ENCODE measurements at places on chromosomes 11 and 22.

DNA sequence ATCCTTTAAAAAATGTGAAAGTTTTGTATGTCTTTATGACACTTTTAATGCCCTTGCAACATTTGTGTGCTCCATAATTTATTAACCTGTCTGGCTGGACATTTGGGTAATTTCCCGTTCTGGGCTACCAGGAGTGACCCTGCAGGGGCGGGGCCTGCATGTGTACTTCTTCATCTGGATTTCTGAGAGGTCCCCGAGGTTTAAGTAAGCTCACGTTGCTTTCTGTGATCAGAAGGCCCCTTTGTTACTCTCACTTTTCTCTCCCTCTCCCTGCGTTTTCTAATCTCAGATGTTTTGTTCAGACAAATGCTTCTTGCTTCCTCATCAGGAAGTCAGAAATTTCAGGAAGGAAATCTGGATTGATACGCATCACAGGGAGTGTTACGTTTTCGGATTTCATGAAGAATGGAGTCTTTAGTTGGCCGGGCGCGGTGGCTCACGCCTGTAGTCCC, 78.9 kb upstream of the CRYBB3 start:
- DNase-seq, result no peak

- no peak for DNase-seq
Measured at GRCh38 chr22:46515208-46516111, 22.0 kb downstream of the CELSR1 start.

DNA sequence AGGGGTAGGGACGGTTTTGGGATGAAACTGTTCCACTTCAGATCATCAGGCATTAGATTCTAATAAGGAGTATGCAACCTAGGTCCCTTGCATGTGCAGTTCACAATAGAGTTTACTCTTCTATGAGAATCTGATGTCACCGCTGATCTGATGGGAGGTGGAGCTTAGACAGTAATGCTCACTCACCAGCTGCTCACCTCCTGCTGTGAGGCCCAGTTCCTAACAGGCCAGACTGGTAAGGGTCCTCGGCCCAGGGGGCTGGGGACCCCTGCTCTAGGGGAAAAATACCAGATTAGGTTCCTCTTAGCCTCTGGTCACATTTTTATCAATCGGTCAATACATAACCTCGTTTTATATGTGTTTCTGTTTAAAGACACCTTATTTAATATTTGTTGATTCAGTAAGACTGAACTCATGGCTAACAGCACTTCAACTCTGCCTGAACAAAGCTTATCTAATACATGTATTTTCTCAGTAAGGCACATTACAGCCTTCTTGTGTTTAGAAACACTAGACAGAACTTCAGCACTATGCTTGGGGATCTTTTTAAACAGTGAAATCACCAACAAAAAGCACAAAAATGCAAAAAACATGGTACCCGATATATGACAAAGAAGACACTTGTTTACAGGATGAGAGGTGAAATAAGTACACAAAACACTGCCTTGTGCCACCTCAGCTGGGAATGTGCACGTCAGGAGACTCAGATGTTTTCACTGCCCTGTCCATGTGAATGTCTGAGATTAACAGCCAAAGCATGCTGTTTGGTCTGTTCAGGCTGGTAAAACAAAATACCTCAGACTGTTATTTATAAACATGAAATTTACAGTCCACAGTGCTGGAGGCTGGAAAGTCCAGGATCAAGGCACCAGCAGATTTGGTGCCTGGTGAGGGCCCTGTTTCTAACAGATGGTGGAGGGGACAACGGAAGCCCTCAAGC, 107.5 kb downstream of the USP35 start:
- DNase-seq, result no peak

- DNase-seq, result no peak
Measured at GRCh38 chr11:134524896-134525845, 113.1 kb upstream of the B3GAT1 start.

GRCh38 chr11:117458275-117459122, 130.8 kb downstream of the CEP164 start:
- no peak for DNase-seq

GRCh38 chr11:66247295-66247694, 21.1 kb upstream of the RAB1B start:
- DNase-seq, result no peak

GRCh38 chr11:72695354-72695753, 21.1 kb upstream of the PDE2A start:
- DNase-seq, result no peak

DNA sequence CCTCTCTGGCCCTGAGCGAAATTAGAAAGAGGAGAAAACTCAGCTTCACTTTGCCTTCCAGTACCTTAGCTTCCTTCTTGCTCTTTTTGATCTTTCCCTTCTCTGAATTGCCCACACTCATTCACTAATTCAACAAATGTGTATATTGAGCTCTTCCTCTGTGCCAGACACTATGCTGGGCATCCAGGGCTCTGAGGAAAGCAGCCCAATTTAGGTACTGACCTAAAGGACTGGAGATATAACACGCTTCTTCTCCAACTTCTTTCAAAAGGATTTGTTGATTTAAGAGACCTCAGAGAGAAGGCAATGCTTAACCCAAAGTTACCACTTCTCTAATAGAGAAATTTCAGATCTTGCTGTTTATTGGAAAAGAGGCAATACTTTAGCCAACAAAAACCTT, 103.6 kb downstream of the TMPRSS5 start:
- no peak for DNase-seq

GRCh38 chr11:133901316-133901715, 55.5 kb downstream of the IGSF9B start:
- no peak for DNase-seq

DNA sequence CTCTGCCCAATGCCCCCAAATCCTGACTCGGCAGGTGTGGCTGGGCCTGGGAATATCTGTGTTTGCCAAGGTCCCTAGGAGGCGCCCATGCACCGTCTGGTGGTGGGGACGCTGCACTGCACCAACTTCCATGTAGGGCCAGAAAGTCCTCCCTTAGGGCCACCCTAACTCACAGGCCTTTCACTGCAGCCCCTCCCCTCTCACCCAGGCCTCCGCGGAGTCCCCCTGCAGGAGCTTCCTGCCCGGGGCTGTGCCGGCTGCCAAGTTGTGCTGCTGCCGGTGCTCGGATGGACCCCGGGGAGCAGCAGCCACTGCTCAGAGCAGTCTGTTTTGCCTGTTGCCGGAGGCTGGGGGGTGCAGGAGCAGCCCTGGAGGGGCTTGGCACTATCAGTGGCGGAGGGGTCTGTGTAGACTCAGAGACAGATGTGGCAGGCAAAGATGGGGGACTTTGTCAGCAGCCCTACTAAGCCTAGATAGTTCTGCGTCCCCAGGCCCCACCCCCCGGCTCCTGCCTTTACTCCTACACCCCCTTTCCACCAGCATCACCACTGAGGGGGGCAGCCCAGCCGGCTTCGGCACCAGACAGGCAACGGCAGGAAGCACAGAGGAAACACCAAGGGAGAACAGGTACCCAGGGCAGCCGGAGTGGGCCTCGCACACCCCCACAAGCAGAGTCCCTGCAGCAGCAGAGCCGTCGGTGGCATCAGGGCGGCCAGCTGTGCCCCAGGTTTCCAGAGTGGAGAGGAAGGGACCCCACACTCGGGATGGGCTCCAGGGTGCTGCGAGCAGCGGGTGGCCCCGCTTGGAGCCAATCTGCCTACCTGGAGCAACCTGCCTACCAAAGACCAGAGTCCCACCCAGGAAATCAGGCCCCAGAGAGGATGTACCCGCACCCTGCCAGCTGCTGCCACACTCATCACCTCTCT, 124.3 kb downstream of the TRIM29 start:
- DNase-seq, result peak; percentile 47

- no peak for DNase-seq
Measured at GRCh38 chr22:19971276-19972124, 29.9 kb upstream of the TXNRD2 start.

GRCh38 chr11:120432056-120433018, 79.2 kb upstream of the GRIK4 start:
- peak; percentile 91 for DNase-seq

DNA sequence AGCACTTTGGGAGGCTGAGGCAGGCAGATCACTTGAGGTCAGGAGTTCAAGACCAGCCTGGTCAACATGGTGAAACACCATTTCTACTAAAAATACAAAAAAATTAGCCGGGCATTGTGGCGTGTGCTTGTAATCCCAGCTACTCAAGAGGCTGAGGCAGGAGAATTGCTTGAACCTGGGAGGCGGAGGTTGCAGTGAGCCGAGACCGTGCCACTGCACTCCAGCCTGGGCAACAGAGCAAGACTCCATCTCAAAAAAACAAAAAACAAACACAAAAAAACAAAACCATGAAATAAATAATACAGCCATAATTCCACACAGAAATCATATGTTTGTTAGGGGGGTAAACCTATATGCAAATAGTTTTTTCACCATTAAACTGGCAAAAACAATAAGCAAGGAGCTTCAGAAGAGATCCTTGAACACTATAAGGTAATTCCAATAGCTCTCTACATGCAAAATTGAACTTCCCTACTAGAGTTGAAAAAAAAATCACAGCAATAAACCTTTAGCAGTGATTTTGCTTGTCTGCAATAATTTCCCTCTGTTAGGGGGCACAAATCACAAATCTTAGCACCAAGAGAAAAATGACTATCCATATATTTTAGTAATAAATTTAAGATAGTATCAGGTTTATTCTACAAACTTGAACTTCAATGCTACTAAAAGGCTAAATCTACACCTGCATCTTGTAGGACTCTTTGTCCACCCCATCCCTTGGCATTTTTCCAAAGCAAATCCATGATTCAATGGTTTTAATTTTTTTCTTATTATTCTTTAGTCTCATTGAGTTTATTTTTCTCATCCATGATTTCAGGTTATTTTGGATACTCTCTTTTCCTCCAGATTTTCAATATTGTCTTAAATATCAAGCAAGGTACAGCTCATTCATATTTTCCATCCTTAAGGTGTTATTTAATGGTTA, 3.9 kb downstream of the CSTF3 start:
- no peak for DNase-seq

DNA sequence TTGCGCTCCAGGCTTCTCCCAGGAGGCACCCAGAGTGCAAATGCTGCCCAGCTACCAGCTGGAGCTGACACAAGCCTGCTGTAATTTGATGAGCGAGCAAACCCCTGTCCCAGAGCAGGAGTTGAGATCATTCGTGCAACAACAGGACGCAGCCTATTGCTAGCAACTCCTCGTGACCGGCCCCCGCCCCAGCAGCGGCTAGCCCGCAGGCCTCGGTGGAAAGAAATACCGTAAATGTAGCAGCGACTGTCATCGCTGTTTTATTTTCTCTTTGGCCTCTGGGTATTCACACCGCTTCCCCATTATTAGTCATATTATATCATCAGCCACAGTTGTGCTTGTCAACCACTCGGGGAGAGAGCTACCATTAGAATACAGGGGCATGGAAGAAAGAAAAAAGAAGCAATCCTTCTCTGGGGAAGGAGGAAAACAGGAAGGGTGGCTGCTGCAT, 59.2 kb upstream of the ATXN10 start:
- peak; percentile 71 for DNase-seq

DNA sequence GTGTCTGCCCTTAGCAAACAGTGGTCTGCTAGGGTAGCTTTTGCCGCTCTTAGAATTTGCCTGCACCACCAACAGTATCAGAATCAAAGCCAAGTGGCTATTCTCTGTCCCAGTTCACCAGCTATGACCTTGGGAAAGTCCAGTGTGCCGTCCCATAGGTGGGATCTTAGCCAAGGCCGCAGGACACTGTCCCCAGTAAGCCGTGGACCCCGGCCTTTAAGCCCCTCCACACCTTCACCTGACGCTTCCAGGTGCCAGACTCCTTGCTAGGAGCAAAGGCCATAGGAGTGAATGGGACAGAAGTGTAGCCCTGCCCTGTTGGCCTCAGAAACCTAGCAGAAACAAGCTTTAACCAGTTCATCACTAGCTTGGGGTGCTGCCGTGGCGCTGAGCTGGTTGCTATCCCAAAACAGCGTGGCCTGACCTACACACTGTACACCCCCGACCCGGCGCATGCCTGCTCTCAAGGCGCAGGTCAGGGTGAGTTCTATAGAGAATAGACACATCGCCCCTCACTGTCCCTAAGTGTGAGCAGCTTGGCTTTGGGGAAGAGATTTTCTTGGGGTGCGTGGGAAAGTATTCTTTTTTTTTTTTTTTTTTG, 4.5 kb downstream of the FADD start:
- DNase-seq, result no peak

GRCh38 chr11:36304351-36304750, 8.3 kb downstream of the PRR5L start:
- DNase-seq, result peak; percentile 30

GRCh38 chr11:93659841-93660240, 1.6 kb upstream of the CEP295 start:
- no peak for DNase-seq

DNA sequence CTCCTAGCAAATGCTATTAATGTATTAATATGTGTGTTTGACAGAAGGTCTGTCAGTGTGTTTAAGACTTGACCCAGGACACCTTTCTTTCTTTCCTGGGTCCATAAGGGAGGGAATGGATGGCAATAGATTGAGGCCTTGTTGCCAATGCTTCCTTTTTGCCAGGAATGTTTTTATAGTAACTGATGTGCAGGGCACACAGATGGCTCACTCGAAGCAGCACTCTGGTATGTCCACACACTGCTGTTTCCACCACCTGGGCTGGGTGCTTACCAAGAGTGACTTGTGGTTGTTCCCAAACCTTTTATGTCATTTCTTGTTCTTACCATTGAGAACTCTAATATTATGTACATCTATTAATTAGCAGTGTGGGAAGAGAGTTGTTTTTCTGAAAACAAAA, 396.9 kb upstream of the SYN3 start:
- DNase-seq, result no peak

DNA sequence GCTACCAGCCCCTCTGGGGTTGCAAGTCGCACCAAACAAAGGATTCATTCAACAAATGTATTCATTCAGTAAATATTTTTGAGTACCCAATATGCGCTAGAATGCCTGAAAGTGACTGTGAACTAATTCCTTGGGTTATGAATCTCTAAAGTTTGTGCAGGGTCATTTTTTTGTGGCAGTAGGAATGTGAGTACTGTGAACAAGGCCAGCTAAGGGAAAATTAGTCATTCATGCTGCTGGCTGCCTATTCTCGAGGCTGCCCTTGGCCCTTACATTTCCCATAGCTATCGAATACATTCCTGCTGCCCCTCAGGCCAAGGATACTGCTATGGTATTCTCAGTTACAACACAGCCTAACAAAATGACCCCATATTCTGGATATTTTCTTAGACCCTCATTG, 141.6 kb downstream of the TRPC6 start:
- peak; percentile 78 for DNase-seq

- peak; percentile 69 for DNase-seq
Measured at GRCh38 chr11:20355221-20356219, 8.0 kb upstream of the HTATIP2 start.

DNA sequence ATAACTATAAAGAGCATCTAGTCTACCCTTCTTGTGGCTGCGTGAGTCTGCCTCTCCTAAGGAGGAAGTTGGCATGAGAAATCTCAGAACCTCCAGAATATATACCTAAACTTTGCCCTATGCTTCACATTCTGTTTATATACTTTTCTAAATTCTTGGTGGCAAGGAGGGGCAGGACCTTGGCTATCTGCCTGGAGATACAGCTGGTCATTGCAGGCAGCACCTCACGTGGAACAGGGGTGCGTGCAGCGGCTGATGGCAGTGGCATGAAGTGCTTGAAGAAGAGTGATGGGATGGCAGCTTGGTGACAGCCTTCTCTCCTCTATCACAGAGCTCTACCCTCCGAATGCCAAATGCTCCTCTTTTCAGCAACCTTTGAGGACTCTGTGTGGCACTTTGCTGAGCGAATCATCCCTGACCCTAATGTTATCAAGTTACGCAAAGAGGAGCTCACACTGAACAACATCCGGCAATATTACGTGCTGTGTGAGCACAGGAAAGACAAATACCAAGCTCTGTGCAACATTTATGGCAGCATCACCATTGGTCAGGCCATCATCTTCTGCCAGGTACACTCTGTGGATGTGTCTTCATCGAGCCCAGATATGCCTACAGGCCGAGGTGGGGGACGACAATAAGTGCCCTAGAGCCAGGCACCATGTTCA, 12.5 kb downstream of the DDX25 start:
- no peak for DNase-seq

Data from AG08395 (cell line).